ENCODE measurements at places on chromosomes 6 and 20.

DNA sequence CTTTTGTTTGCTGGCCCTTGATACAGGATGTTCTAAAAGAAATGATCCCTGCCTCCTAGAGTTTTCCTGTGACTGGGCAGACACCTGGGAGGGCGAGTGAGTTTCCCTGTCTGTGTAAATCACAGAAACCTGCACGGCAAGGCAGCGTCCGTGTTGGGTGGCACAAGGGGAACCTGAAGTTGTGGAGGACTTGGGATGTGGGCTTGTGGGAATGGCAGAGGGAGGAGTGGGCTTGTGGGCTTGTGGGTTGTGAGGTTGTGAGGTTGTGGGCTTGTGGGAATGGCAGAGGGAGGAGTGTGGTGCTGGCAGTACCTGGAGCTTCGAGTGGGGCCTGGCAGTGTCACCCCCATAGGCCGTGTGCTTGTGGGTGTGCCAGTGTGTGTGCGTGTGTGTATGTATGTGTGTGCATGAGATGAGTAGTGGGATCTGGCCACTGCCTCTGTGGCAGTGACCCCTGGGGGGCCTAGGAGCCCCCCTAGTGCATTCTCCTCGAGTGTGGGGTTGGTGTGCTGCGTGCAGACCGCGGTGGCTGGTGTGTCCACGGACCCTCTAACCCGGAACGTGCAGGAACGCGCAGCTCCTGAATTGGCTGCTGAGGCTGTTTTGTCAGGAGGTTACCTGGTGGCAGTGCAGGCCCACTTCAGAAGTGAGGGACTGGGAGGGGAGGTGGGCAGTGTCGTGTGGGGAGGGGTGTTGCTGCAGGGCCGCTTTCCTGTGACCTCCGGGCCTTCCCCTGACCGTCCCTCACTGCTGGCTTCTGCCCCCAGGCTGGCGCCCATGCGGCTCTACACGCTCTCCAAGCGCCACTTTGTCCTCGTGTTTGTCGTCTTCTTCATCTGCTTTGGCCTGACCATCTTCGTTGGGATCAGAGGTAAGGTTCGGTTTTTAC is 13.0 kb downstream of the TMEM181 start:
- no peak for DNase-seq
- peaks cover 17% of the 10 kb centered on the region for H3K36me3 ChIP-seq
- H3K4me3 ChIP-seq = no peak overlapping the region
- no peak overlapping the region for H3K27ac ChIP-seq
- peaks cover 18% of the 10 kb centered on the region for H3K4me1 ChIP-seq

- no peak overlapping the region for H3K4me3 ChIP-seq
- no peaks in the 10 kb centered on the region for H3K27me3 ChIP-seq
- DNase-seq = no peak
- H3K36me3 ChIP-seq = peaks cover 4% of the 10 kb centered on the region
- no peak overlapping the region for H3K27ac ChIP-seq
Observed at GRCh38 chr6:1786455-1787453, 177.0 kb downstream of the FOXC1 start.

- no peaks in the 10 kb centered on the region for H3K4me1 ChIP-seq
- no peaks in the 10 kb centered on the region for H3K36me3 ChIP-seq
- H3K27me3 ChIP-seq = peaks cover 4% of the 10 kb centered on the region
- H3K27ac ChIP-seq = no peak overlapping the region
Observed at GRCh38 chr6:140209775-140210174, 835.3 kb upstream of the CITED2 start.

- no peak overlapping the region for H3K4me3 ChIP-seq
- no peak for DNase-seq
- H3K4me1 ChIP-seq = no peaks in the 10 kb centered on the region
- H3K27ac ChIP-seq = no peak overlapping the region
- H3K27me3 ChIP-seq = peaks cover 4% of the 10 kb centered on the region
- no peaks in the 10 kb centered on the region for H3K36me3 ChIP-seq
Observed at GRCh38 chr20:19501476-19502115, 256.5 kb upstream of the RIN2 start.

- no peak overlapping the region for H3K27ac ChIP-seq
- no peak overlapping the region for H3K4me3 ChIP-seq
- peaks cover 9% of the 10 kb centered on the region for H3K27me3 ChIP-seq
- DNase-seq = no peak
- H3K4me1 ChIP-seq = no peaks in the 10 kb centered on the region
- no peaks in the 10 kb centered on the region for H3K36me3 ChIP-seq
Observed at GRCh38 chr6:101392586-101393230, 800 bp upstream of the GRIK2 start.

DNA sequence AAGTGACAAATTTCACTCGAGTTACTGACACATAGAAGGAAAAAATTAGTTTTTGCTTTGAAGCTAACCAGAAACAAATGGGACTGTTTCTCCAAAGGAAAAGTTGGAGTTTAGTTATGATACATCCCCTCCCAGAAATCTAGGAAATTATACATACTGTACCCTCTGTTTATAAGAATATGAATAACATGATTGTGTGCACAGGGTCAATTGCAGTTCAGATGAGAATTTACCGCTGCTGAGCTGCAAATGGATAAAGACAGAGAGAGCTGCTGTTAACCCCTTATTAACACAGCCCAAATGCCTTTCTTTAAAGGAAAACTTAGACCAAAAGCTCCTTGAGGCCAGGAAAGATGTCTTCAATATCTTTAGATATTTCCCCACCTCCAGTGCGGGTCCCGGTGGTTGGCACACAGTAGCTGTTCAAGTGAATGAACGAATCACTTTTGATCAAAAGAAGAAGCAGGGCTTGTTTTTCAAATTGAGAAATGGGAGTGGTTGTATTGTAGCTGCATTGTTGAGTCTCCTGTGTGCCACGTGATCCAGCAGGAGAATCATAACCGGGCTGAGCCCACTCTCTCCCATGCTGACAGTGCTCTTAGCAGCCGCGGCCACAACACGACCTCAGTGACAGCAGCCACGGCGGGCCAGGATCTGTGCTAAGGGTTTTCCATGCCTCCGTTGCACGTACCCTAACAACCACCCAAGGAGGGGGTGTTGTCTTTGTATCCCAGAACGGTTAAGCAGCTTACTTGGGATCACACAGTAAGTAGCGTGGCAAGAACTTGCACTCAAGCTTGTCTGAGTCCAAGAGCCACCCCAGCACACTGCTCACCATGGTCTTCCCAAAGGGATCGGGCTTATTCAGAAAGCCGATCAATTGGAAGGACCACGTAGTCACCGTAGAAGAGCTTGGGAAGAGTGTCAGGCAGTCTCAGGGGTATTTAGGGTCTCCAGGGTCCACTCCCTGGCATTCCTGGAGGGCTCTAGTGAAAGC is 53.5 kb upstream of the BMP6 start:
- no peaks in the 10 kb centered on the region for H3K36me3 ChIP-seq
- no peak for DNase-seq
- no peak overlapping the region for H3K4me3 ChIP-seq
- no peak overlapping the region for H3K27ac ChIP-seq
- no peaks in the 10 kb centered on the region for H3K4me1 ChIP-seq

GRCh38 chr6:165119231-165120020 is 190.0 kb downstream of the C6orf118 start:
- H3K27me3 ChIP-seq = no peaks in the 10 kb centered on the region
- DNase-seq = no peak
- no peaks in the 10 kb centered on the region for H3K4me1 ChIP-seq

DNA sequence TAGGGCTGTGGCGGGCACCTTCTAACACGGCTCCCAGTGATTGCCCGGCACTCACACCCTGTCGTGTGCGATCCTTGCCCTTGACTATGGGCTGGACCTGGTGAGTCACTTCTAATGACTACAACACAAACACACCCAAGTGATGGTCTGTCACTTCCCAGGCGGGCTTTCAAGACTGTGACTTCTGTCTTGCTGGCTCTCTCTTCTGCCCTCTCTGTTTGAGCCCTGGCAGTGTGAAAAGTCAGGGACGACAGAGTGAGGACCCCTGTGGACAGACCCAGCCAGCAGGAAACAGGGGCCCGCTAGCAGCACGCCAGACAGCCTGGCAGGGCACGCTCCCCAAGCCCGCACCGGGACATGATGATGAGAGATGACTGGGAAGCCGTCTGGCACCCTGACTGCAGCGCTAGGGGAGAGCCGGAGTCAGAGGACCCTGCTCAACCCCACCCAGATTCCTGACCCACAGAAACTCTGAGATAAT is 43.0 kb downstream of the KIF16B start:
- DNase-seq = no peak
- no peak overlapping the region for H3K4me3 ChIP-seq
- no peak overlapping the region for H3K27ac ChIP-seq

All from memory B cell (primary cell).